T47D (cell line): ENCODE measurements at places on chromosomes 3 and 15.

- no peak for DNase-seq
Observed at GRCh38 chr3:3134750-3135448, 8.2 kb downstream of the TRNT1 start.

DNA sequence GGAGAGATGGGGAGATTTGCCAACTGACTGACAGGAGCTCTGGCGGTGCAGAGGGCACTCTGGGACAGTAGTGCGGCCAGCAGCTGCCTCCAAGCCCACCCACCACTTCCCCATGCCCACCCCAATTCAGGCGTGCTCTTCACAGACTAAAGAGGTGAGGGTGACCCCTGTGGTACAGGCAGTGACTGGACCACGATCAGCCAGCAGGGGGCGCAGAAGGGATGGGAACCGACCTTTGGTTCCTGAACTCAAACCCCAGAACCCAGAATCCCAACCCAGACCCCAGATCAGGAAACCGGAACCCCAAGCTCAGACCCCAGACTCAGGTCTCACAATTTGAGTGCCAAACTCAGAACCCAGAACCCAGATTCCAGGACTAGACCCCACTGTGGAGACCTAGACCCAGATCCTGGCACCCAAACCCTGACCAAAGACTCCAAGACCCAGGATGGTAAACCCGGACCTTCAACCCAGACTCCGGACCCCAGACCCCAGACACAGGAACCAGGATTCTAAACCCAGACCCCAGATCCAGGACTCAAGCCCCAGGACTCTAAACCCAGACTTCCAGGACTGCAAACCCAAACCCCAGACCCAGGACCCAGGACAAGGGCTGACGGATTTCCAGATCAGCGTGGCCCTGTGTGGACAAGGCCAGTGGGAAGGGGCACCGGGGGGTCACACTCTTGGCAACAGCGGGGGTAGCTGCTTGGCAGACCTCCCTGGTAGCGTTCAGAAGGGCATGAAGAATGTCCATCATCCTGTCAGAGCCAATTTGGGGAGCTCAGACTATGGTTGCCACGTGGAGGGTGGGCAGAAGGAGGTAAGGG, 3.7 kb upstream of the MYL3 start:
- peak; percentile 42 for DNase-seq

- DNase-seq = no peak
Observed at GRCh38 chr15:90191794-90192509, 9.2 kb upstream of the SEMA4B start.

DNA sequence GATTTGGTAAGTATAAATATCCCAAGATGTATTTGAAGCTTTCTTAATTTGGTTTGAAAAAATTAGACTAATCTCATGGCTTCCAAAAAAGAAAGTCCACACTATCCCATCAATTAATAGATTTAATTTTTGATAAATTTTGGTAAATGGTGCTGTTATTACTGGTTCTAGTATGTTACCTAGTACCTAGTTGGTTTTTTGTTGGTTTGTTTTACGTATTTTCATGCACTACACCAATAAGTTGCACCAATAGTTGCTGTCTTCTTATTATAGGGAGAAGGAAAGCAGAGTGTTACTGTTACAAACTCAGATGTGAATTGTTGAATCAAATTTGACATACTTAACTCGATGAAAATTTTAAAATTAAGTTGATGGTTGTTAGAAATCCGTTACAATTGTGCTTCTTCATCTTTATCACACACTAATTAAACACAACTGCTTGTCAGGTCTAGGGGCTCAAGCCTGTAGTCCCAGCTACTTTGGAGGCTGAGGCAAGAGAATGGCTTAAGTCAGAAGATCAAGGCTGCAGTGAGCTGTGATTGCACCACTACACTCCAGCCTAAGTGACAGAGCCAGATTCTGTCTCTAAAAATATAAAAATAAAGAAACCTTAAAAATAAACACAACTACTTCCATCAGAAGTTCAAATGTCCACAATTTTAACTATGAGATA, 23.1 kb upstream of the MBNL1 start:
- no peak for DNase-seq

- no peak for DNase-seq
Observed at GRCh38 chr15:88031461-88031860, 225.1 kb downstream of the NTRK3 start.

GRCh38 chr3:191972714-191973398, 511.9 kb downstream of the PYDC2 start:
- no peak for DNase-seq

DNA sequence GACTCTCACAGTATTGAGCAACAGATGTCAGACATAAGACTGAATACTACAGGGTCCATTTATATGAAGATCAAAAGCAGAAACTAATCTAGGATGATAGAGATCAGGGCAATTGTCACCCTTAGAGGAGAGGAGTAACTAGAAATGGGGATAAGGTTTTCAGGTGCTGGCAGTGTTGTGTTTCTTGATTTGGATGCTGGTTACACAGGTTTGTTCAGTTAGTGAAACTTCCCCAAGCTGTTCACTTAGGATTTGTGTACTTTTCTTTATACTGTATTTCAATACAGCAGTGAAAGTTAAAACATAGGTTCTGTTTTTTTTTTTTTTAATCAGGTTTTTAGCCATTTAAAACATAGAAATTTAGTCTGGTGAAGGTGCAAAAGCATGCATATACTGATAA, 39.1 kb upstream of the CMTM7 start:
- no peak for DNase-seq

DNA sequence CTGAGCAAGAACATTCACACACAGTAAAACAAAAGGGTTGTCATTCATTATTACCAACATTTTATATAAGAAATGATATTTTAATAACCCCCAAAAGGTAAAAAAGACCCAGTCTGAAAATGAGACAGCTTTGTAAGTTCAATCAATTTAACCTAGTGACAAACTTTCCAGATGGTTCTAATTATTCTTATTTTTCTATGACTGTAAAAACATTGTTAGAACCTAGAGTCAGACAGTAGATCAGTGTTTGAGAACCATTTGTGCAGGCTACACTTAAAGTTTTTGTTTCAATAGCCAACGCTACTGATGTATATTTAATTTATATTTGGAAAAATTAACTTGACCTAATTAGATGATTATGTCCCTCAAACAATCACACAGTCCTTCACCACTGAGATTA, 708.4 kb upstream of the CBLB start:
- no peak for DNase-seq
